MCF 10A (cell line): ENCODE measurements at places on chromosomes 2 and 18. TPM values are rescaled to one million over a fixed set of nuclear protein-coding genes. Genes with fewer than 3 reads are reported as not detected.

DNA sequence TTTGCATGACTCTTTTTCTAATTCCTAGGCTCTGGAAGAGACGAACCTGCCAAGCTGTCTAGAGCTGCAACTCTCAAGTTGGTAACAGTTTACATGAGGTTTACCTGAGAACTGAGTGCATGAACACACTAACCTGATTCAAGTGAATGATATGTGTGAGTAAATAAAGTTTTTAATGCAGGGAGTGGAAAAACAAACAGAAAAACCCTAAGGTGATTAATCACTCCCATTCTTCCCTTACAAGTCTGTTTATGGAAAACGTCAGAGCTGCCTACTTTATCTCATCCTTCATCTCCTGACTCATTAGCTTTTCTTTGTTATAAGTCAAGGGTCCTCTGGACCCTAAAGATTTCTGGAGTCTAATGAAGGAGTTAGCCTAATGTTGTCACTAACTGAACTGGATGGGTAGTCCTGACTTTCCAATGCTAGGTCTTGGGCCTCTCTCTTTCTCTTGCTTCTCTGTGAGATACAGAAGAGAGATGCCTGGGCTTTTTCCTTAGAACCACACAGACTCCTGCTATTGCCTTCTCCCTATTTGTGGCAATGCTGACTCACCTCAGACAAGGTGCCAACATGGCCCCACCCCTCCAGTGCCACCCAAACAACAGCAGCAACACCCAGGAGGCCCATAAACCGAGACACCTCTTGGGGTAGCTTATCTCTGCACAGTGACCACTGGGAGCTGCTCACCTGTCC lies 952.4 kb downstream of the EPHA4 start:
- peak overlapping the region; percentile 8 for H3K4me3 ChIP-seq
- peak; percentile 40 for DNase-seq
- peak overlapping the region; percentile 82 for H3K27ac ChIP-seq

DNA sequence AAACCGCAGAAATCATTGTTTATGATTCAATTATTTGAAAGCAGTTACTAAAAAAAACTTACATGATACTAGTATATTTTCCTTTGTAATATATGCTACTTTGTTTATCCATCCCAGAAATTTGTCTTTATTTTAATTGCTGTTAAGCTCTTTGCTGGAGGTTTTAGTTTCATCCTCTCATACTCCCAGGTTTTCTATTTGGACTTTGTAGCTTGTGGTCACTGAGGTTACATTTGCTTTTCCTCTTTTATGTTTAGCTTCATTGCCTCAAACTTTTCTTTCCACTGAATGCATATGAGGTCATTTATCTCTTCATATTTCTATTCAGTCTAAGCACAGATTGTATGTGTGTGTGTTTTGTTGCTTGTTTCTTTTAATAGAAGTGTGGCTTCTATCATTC lies 89.9 kb downstream of the ERBB4 start:
- H3K4me3 ChIP-seq: no peak overlapping the region
- H3K27me3 ChIP-seq: peaks cover 36% of the 10 kb centered on the region

GRCh38 chr2:84676295-84676694 lies 160.0 kb downstream of the DNAH6 start:
- H3K27me3 ChIP-seq: no peaks in the 10 kb centered on the region
- H3K36me3 ChIP-seq: no peaks in the 10 kb centered on the region
- no peak overlapping the region for H3K27ac ChIP-seq
- no peak overlapping the region for H3K4me3 ChIP-seq

Gene ANKRD62
- not detected in 2 replicates for total RNA-seq

DNA sequence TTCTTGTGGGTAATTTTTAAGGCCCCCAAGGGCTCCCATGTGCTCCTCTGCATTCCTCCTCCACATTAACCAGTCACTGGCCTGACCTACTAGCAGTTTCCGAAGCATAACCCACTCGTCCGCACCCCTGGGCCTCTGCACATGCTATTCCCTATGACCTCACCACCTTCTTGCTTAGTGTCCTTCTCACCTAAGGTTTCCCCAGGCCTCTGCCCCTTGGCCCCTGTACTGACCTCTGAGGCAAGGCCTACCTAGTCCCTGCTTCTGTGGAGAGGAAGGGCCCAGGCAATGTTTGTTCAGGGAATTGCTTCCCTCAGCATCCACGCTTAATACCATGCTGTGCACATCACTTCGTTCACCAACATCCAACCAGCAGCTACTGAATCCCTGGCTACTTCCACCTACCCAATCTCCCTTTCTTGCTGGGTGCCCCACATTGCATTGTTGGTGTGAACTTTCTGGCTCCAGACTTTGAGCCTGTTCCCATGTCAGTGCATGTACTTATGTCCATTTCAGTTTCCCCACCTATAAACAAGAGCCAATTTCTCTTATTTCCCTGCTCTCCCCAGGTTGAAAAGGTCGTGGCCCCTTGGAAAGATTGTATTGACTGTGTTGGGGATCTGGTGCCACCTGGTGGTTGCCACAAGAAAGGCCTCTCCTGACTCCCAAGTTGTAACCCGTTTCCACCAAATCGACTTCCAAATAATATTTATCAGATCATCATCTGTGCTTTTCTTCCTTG lies 19.2 kb upstream of the TMEM177 start:
- no peak overlapping the region for H3K27ac ChIP-seq
- H3K27me3 ChIP-seq: peaks cover 20% of the 10 kb centered on the region
- no peak overlapping the region for H3K4me3 ChIP-seq
- no peaks in the 10 kb centered on the region for H3K36me3 ChIP-seq

Gene GPATCH11
- 5.5 and 5.9 TPM in 2 replicates for total RNA-seq

DNA sequence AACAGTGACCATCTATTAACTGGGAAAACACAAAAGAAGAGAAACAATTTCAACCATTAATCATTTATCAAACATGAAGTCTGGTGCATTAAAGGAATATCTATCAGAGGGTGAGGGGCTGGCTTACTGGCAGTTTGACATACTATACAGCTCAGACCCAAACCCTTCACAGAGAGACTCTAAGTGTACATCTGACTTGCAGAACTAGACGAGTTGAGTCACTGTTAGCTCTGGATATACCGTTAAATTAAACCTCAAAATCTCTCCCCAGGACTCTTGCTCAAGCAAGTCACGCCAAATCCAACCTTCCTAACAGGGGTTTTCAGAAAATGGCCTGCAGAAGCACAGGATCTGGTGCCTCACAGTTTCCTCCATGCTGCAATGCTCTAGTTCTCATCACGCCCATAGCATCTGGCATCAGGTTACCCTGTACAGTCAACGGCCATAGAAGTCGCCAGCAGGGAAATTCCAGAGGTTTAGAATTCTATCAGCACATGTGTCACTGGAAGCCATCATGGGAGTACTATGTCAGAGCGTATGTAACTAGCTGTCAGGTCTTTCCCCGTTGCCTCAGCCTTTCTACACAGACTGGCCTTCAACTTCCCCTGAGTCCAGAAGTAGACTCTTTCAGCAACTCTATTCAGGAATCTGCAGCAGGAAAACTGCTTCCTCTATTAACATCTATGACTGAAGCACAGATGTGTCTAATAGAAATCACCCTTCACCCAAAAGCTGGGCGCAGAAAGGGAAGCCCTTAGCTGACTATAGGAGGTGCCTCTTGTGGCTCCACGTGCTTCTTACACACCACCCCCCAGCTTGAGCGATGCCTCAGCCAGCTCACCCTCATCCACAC lies 9.3 kb downstream of the TGOLN2 start:
- H3K4me1 ChIP-seq: peaks cover 32% of the 10 kb centered on the region
- H3K4me3 ChIP-seq: no peak overlapping the region
- peak; percentile 81 for DNase-seq
- H3K36me3 ChIP-seq: peaks cover 75% of the 10 kb centered on the region

- no peaks in the 10 kb centered on the region for H3K36me3 ChIP-seq
- DNase-seq: no peak
- no peaks in the 10 kb centered on the region for H3K4me1 ChIP-seq
These were observed 596.1 kb upstream of the KLHL29 start for GRCh38 chr2:22788749-22789327.

DNA sequence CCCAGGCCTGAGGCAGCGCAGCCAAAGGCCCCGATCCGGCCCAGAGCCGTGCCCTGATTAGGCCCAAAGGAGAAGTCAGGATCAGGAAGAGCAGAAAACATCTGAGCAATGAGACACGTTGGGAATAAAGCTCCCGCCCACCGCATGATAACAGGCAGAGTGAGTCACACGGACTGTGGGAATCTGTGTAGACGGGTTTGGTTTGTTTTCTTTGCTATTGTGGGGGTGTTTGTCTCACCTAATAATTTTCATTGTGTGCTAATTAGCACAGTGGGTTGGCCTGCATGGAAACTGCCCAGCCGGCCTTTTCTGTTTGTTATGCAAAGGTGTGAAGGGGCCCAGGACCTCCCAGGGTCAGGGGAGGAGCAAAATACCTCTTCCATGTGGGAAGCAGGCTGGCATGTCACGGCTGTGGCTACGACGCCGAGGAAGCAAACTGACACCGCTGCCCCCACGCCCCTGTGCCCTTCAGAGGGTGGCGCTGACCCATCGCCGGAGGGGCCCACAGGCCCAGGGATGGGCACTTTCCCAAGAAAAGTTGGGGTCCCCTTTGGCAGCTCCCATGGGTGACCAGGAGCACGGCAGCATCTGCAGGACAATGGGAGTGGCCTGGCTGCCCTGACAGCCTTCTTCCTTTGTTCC lies 68.4 kb upstream of the CTDP1 start:
- no peaks in the 10 kb centered on the region for H3K36me3 ChIP-seq
- H3K27ac ChIP-seq: no peak overlapping the region
- peak; percentile 66 for DNase-seq
- no peak overlapping the region for H3K4me3 ChIP-seq
- no peaks in the 10 kb centered on the region for H3K27me3 ChIP-seq

DNA sequence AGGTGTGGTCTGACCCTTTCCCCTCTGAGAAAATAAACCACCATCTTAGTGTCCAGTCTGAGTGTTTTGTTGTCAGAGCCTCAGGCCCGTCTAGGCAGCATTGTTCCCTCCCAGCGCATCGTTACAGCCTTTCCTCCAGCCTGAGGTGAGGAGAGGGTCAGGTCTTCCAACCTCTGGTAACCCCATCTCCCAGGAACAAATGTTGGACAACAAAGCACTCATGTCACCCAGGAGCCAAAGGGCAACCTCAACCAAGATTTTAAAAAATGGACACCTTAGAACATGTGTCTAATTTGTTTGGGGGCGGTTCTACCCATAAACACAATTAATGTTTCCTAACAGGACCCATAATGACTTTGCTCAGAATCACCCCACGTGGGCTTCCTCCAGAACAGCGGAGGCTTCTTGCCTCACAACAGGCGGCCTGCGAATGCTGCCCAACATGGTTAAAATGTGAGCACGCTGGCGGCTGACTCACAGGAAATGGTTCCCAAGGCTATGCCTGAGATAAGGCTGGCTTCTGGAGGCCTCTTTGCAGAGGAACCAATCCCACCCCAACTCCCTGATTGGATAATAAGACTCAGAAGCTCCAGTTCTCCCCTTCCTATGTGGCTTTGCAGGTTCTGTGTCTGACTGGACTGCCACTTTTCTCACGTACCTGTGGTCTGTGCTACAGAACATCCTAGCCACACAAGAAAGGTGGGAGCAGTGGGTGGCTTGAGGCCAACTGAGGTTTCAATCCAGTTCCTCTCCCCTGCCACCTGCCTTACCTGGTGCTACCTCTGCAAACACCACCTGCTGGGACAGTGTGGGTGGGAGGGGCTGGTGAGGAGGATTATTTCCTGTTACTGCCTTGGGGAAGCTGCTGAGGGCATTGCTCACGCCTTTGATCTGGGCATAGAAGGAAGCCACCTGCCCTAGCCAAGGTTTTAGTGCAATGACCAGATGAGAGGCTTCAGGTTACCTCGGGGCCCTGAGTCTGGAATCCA lies 108.8 kb downstream of the B3GNT2 start:
- H3K4me1 ChIP-seq: peaks cover 25% of the 10 kb centered on the region
- no peaks in the 10 kb centered on the region for H3K27me3 ChIP-seq
- DNase-seq: peak; percentile 92
- H3K4me3 ChIP-seq: no peak overlapping the region
- no peaks in the 10 kb centered on the region for H3K36me3 ChIP-seq

GRCh38 chr2:230134496-230135129 lies 65.9 kb upstream of the SLC16A14 start:
- peak; percentile 42 for DNase-seq
- H3K36me3 ChIP-seq: no peaks in the 10 kb centered on the region
- H3K27me3 ChIP-seq: no peaks in the 10 kb centered on the region
- no peak overlapping the region for H3K27ac ChIP-seq
- H3K4me1 ChIP-seq: no peaks in the 10 kb centered on the region

Gene SNX17
- 101 and 125 TPM in 2 replicates for total RNA-seq

GRCh38 chr2:128405467-128405900 lies 86.8 kb upstream of the HS6ST1 start:
- H3K36me3 ChIP-seq: no peaks in the 10 kb centered on the region
- no peak overlapping the region for H3K27ac ChIP-seq
- H3K27me3 ChIP-seq: no peaks in the 10 kb centered on the region
- DNase-seq: no peak

DNA sequence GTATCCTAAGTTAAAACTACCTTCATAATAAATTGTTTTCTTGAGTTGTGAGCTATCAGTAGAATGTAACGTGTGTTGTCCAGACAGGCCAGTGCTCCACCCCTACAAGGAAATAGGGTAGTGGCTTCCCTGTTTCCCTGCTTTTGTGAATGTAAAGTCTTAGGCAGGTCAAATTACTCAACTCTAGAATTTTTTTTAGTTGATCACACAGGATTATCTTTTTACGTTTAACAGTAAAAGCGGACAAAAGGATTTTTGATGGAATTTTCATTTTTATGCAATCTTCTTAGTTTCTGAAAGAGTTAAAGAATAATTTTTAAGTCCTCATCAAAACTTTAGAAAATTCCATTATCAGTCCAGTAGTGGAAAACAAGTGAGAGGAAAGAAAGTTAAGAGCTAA lies 38.2 kb downstream of the GPD2 start:
- H3K27me3 ChIP-seq: no peaks in the 10 kb centered on the region
- DNase-seq: no peak
- peak overlapping the region; percentile 77 for H3K27ac ChIP-seq
- peaks cover 4% of the 10 kb centered on the region for H3K36me3 ChIP-seq
- peaks cover 29% of the 10 kb centered on the region for H3K4me1 ChIP-seq
- peak overlapping the region; percentile 15 for H3K4me3 ChIP-seq

DNA sequence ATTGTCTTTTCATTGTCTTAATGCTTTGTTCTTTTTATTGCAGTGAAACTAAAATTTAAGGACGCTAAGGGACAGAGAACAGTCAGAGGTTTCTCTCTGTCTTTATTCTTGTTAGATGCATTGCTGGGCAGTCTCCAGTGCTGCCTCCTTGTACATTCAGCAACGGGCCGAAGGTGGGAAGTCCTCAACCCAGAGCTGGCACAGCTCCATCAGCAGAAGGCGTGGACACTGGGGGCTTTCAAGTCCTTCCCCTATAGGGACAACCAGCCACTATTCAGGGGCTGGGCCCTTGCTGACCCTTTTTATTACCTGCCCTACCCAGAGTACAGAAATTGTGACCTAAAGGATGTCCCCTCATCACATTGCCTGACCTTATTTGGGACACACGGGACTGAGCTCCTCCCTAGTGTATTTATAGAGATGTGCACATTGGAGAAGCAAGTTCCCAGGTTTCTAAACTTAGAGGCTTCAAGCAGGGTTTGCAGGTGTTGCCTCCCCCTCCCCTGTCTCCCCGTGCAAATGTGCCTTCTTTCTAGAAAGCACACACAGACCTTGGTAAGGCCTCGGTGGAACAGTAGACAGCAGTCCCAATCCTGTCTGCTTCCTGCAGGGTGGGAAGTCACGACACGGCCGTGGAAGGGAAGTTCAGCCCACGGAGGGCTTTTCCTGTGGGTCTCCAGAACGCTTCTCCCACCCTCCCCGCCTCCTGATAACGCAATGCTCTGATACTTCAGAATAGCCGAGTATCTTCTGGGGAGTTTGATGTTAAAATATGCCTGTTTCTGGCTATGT lies 68.2 kb downstream of the ZCCHC2 start:
- peaks cover 4% of the 10 kb centered on the region for H3K36me3 ChIP-seq
- no peaks in the 10 kb centered on the region for H3K4me1 ChIP-seq
- no peaks in the 10 kb centered on the region for H3K27me3 ChIP-seq
